ENCODE measurements at places on chromosomes 5 and 9.

DNA sequence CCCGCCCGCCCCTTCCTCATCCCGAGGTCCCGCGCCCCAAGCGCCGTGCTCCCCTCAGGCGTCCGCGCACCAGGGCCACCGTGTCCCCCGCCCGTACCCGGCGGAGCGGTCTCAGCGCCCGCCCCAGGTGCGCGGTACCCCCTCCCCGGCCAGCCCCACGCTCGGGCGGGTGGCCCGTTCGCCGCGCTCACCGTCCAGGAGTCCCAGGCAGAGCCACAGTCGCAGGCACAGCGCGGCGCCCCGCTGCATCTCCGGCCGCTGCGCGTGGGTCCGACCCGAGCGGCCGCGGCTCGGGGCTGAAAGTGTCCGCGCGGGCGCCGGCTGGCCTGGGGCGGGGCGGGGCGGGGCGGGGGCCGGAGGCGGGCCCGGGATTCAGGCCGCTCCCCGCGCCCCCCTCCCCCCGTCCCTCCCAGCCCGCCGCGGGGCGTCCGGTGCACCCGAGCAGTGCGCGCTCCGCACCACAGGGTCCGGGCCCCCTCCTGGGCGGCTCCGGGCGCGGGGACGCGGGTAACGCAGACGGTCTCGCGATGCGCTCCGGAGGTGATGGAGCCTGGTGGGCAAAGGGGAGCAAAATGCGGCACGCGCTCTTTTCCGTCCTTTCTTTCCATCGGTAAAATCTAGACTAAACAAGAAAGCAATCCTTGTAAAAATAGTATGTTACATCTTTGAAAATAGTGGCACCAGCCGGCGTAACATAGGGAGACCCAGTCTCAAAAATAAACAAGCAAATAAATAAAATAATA, at the start of gene FLT4:
Gene FLT4 (minus strand): TSS at position 304 of the 743 bp plus-strand sequence. CDS start 55 bp downstream, at position 249.
- DNase-seq = no peak

DNA sequence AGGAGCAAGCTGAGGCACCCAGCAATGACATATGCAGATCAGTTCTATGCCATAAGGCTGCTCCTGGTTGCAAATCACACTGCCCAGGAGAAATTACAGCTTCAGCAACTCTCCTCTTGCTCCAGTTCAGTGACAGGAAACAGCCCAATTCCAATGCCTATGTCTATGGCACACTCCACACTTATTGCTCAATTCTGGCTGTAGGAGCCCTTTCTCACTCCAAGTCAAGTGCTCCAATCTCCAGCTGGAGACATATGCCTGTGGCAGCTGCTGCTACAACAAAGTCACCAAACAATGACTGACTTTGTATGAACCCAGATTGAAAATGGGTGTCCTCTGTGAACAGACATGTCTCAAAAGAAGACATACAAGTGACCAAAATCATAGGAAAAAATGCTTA, 31.8 kb upstream of the PLCXD3 start:
- DNase-seq = no peak

DNA sequence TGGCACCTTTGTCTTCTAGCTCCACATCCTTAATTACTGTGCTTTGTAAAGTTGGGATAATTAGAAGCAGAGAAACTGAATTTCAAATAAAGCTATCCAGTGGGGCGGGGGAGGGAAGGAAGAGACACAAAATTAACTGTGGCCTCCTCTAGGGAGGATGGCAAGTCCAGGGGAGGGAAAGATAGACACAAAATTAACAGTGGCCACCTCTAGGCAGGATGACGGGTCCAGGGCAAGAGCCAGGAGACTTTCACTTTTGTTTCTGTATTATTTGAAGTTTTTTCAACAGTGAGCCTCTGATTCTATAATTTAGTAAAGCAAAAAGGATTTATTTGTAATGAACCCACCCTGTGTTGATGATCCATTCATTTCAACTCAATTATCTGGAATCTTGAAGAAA, 335.9 kb downstream of the MSX2 start:
- no peak for DNase-seq

GRCh38 chr5:7146886-7147285, 249.1 kb upstream of the ADCY2 start:
- DNase-seq = no peak

- DNase-seq = peak; percentile 77
Measured at GRCh38 chr9:127396808-127397645, at the start of gene SLC2A8. Gene SLC2A8, plus strand, starts transcription at chr9:127397169. Its CDS starts 62 bp downstream, at chr9:127397231.

- DNase-seq = no peak
Measured at GRCh38 chr9:132663117-132663516, 6.7 kb downstream of the DDX31 start.

- no peak for DNase-seq
Measured at GRCh38 chr9:86500031-86500430, 145.8 kb upstream of the TUT7 start.

DNA sequence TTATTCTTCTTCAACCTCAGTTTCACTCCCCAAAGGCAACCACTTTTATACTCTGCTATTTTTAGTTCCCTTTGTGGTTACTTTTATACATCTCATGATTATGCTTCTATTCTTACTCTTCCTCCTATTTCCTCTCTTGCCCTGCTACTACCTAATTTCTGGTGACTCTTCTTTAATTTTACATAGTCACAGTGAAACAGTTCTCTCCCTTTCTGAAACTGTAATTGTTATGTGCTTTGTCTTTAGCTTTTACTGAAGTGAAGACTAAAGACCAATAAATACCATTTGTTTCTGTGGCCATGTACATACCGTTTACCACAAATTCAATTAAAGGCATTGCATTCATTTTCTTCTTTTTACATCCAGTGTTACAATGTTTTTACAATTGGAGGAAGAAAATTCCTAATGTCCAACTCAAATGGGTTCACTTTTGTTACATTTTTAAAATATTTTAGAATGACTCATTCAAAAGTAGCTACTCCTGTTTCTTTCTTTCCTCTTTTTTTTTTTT, 410.6 kb downstream of the PSAT1 start:
- DNase-seq = no peak

DNA sequence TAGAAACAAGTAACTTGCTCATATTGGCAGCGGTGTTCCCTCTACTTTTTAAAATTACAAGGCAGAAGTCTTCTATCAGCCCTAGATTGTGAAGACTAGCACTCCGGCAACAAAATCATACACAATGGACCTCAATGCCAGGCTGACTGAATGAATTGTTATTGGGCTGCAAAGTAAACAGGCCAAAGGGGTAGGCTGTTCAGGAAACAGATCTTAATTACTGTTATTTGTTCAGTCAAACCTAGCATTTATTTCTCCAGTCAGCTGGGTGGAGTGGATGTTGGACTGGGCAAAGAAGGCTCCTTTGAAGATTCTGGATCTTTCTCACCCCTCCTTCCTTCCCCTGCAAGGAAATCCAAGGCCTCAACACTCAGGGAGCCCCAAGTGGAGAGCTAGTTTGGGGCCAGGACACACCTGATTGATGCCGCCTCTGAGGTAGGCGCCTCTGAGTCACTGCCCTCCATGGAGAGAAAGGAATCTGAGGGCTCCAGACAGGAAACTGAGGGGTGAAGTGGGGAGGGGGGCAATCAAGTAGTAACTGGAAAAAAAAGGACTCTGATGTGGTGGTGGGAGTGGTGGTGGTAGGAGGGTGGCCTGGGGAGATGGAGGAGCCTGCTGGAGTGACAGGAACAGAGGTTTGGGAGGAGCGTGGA, 35.5 kb downstream of the SERINC5 start:
- no peak for DNase-seq

GRCh38 chr5:56755036-56755555, 60.3 kb upstream of the MAP3K1 start:
- no peak for DNase-seq

DNA sequence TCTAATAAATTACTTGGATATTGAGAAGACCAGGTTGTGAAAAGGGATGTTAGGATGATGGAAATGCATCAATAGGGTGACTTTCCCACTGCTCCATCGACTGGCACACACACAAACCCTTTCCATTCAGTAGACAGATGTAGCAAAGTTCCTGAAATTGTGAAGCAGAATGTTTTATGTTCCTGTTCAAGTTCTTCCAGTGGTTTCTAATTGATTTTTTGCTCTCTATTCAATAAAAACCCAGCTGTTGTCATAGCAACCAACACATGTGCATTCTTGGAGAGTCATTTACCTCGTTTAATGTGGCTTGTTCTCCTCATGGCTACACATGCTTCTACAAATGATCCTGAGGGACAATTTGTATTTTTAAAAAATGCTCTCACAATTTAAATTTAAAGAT, 244.6 kb downstream of the RAB3C start:
- DNase-seq = no peak

DNA sequence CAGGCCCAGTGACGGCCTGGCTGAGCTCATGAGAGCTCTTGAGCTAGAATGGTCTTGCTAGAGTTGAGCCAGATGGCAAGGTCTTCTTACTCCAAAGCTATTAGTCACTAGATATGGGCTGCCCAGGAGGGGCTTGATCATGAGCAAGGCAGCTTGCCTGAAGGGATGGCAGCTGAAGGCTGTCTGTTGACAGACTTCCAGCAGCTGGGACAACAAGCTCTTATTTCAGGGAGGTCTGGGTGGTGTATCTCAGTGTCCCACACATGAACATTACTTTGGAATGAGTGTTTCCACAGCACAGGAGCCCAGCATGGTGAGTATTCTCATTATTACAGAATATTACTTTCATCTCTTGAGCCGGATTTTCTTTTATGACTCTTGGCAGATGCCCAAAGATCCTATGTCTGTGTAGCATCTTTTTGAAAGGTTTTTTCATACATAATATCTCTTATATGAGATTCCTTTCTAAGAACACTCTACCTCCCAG, 414.1 kb downstream of the ARHGEF28 start:
- no peak for DNase-seq

GRCh38 chr5:61416010-61416409, 84.0 kb downstream of the ZSWIM6 start:
- DNase-seq = no peak

DNA sequence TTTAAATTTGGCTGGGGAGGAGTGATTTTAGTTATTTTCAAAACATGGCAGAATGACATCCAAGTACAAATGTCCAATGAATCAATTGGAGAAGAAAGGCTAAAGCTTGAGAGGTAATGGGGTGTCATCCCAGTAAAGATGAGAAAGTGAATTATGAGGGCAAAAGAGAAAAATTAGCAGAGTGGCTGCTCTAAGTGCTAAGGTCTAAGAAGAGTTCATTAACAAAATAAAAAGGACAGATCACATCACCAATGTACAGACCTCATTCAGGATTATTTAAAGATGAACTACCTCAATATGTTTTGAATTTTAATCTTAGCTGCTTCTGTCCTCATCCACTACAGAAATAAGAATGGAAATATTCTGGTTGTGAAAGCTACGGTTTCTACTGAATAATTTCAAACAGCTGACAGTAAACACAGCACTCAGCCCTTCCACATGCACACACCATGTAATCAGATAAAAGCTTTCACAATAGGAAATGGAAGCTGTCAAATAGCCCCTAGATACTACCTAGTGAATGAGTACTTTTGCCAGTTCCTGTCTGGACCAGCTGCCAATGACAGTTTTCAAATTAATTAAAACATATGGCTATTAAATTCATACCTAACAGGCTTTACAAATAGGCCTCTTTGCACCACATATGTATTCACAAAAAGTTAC, 171.5 kb downstream of the SSBP2 start:
- no peak for DNase-seq
